ENCODE measurements at places on chromosomes 1 and 21.

DNA sequence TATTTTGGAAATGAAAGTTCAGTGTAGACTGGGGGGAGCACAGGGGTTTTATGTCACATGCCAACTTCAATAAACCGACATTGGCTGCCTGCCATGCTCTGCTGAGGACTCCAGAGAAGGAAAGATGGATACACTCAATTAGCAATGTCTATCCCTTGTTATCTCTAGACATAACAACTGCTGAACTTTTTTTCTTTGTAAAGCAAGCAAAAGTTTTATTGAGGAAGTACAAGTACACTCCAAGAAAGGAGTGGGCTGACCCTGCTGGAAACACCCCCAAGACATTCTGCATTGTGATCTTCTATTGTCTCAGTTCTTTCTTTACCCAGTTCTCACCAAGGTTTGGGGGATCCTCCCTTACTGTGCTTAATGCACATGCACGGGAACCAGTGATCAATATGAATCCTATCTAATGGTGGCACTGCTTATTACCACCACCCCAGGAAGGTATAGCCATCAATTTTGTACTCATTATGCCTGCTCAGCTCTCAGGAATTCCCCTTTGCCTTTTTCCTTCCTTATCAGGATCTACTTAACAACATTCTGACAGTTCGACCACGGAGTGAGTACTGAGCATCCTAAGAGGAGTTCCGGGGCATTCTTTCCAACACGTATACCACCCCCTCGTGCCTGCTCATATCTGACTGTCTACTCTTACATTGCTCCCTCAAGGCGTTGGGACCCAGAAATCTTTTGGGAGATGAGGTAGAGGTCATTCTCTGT, 28.7 kb downstream of the SYNJ1 start:
- no peaks in the 10 kb centered on the region for H3K36me3 ChIP-seq
- H3K27me3 ChIP-seq, result no peaks in the 10 kb centered on the region
- no peak overlapping the region for H3K27ac ChIP-seq
- no peaks in the 10 kb centered on the region for H3K4me1 ChIP-seq
- no peak overlapping the region for H3K4me3 ChIP-seq
- DNase-seq, result no peak

GRCh38 chr1:58584082-58584895, 7.2 kb upstream of the TACSTD2 start:
- H3K4me3 ChIP-seq, result no peak overlapping the region
- DNase-seq, result no peak
- H3K27me3 ChIP-seq, result no peaks in the 10 kb centered on the region

GRCh38 chr1:107525145-107525544, 384.3 kb downstream of the NTNG1 start:
- H3K27ac ChIP-seq, result no peak overlapping the region
- no peak overlapping the region for H3K4me3 ChIP-seq
- no peaks in the 10 kb centered on the region for H3K27me3 ChIP-seq

DNA sequence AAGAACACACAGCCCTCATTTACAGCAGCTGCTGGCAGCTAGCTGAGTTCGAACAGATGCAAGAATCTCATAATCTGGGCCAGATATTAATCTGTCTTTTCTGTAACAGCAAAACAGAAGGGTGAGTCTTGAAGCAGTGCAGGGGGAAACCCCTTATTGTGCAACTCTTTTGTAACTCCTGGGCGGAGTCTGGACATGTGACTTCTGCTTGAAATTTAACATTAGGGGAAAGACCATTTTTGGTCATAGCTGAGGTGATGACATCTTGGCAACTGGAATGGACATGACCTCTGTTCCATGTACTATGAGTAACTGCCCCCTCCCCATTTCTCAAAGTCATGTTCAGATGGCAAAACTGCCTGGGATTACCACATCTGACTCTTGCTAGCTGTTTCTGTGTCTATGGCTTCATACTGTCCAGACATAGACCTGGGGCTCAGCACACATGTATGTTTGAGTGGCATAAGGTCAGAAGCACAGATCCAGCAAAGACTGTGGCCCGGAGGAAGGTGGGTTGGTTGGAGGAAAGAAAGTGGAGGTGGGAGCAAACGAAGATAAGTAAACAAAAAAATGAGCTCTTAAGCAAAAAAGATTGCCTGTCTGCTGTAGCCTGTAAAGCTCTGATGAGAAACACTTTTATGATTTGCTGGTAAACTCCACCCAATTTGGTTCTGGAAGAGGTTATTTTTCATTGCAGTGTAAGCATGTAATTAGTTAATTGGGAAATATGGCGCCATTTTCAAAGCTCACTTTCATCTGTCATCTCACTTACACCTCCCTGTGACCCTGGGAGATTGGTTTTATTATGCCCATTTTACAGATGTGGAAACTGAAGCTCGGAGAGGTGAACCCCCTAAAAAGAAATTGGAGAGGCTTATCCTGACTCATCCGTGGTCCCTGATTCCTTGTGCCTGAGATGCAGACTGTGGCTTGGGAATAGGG, 26.1 kb downstream of the ETS2 start:
- no peak overlapping the region for H3K4me3 ChIP-seq
- no peaks in the 10 kb centered on the region for H3K36me3 ChIP-seq
- peaks cover 11% of the 10 kb centered on the region for H3K4me1 ChIP-seq
- H3K27me3 ChIP-seq, result no peaks in the 10 kb centered on the region

DNA sequence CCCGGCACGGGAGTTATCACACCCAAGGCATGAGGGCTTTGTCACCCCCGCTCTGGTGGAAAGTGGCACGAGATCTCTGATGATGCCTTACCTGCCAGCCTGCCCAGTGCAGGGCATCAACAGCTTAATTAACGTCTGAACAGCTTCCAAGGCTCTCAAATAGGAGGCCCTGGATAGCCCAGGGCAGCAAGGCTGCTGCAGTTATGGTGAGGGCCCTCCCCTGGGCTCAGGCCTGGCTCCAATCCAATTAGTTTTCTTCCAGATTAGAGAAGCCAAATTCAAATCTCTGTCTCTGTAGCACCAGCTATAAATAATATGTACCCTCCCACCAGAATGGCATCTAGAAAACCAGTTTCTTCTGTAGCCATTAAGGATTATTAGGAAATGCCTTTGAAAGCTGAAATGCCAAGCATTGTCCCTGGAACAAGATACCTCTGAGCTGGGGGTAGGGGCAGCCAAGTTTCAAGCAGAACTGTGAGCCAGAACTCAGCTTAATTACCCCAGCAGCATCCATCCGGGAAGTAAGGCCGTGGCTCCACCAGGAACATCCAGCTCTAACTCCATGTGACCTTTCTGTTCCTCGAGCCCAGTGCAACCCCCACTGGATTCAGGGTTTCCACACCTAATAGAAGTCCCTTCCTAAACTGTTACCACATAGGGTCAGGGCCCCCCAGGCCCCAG, 12.5 kb downstream of the QSOX1 start:
- no peak for DNase-seq
- peaks cover 2% of the 10 kb centered on the region for H3K27me3 ChIP-seq
- no peaks in the 10 kb centered on the region for H3K36me3 ChIP-seq
- no peak overlapping the region for H3K4me3 ChIP-seq

GRCh38 chr1:178102218-178102617, 8.3 kb downstream of the RASAL2 start:
- DNase-seq, result peak; percentile 37
- H3K4me3 ChIP-seq, result no peak overlapping the region
- H3K27ac ChIP-seq, result no peak overlapping the region
- H3K27me3 ChIP-seq, result no peaks in the 10 kb centered on the region
- H3K36me3 ChIP-seq, result no peaks in the 10 kb centered on the region

- H3K4me1 ChIP-seq, result no peaks in the 10 kb centered on the region
- DNase-seq, result no peak
- H3K4me3 ChIP-seq, result no peak overlapping the region
- no peaks in the 10 kb centered on the region for H3K36me3 ChIP-seq
- H3K27ac ChIP-seq, result no peak overlapping the region
- H3K27me3 ChIP-seq, result no peaks in the 10 kb centered on the region
Observed at GRCh38 chr1:83101406-83101805, 897.5 kb downstream of the TTLL7 start.

GRCh38 chr1:83802023-83802422, 196.9 kb downstream of the TTLL7 start:
- no peak overlapping the region for H3K4me3 ChIP-seq
- H3K4me1 ChIP-seq, result peaks cover 10% of the 10 kb centered on the region
- H3K36me3 ChIP-seq, result no peaks in the 10 kb centered on the region
- DNase-seq, result no peak

DNA sequence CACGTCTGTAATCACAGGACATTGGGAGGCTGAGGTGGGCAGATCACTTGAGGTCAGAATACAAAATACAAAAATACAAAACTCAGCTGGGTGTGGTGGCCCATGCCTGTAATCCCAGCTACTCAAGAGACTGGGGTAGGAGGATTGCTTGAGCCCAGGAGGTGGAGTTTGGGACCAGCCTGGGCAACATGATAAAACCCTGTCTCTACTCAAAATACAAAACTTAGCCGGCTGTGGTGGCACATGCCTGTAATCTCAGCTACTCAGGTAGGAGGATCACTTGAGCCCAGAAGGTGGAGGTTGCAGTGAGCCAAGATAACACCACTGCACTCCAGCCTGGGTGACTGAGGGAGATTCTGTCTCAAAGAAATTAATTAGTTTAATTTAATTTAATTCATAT, 6.5 kb upstream of the ITLN1 start:
- H3K36me3 ChIP-seq, result no peaks in the 10 kb centered on the region
- H3K4me3 ChIP-seq, result no peak overlapping the region
- H3K27ac ChIP-seq, result no peak overlapping the region
- no peaks in the 10 kb centered on the region for H3K4me1 ChIP-seq
- H3K27me3 ChIP-seq, result no peaks in the 10 kb centered on the region

DNA sequence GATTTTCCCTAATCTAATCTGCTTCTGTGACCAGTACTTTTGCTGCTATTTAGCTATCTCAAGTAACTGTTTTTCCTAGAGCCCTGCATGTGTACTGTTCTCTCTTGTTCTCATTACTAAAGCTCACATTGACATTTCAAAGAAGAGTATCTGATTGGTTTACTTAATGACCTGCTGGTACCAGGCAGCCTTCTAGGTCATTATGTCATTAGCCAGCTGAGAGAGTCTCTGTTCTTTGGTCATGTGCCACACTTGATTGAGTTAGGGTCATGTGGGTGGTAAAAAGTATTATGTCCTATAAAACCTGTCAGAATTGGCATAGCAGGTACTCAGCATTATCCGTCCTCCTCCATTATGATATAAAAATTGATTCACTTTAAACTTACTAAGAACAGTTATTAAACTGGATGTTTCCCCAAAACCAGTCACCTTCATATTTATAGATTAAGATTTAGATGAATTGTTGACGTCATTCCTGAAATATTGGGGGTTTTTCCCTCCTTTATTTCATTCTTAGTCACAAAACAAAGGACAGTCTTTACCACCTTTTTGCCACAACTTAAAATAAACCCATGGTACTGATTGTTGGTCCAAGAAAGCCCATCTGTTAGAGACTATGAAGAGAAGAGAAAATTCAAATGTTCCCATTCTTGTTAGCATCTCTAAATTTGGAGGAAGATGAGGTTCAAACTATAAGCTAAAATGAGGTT, 22.2 kb downstream of the FNDC5 start:
- no peaks in the 10 kb centered on the region for H3K4me1 ChIP-seq
- H3K36me3 ChIP-seq, result peaks cover 9% of the 10 kb centered on the region
- H3K27ac ChIP-seq, result no peak overlapping the region

DNA sequence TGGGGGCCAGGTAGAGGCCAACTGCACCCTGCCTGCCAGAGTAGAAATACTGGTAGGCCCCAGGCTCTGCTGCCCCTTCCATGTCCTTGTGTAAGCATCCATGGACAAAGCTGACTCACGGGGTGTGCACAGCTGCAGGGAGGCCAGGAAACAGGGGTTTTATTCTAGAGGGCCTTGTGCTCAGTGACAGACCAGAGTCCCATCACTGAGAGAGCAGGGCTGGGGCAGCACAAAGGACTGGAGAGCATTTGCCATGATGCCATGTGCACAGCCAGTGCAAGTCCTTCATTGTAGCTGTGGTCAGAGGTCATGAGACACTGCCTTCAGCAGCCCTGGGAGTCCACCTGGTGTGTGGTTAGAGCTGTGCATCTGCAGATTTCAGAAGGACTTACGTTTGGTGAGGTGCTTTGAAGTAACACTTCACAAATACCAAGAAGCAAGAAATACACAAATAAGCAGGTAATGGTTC, 8.1 kb downstream of the ARF1 start:
- no peak overlapping the region for H3K4me3 ChIP-seq
- no peak for DNase-seq
- H3K27me3 ChIP-seq, result no peaks in the 10 kb centered on the region
- H3K4me1 ChIP-seq, result peaks cover 59% of the 10 kb centered on the region

DNA sequence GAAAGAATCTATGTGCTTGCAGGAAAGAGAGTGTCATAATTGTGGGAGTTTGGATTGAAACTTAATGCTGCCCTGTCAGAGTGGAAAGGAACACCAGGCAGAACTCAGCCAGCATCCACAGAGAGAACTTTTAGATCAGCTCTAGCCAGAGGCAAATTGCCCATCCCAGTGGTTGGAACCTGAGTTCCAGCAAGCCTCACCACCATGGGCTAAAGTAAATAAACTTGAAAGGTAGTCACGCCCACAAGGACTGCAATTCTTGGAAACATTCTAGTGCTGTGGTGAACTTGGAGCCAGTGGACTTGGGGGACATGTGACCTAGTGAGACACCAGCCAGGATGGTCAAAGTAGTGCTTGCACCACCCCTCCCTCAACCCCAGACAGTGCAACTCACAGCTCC, 571.6 kb downstream of the LRRIQ3 start:
- H3K27ac ChIP-seq, result no peak overlapping the region
- no peak overlapping the region for H3K4me3 ChIP-seq
- H3K36me3 ChIP-seq, result no peaks in the 10 kb centered on the region
- DNase-seq, result no peak
- no peaks in the 10 kb centered on the region for H3K4me1 ChIP-seq
- H3K27me3 ChIP-seq, result no peaks in the 10 kb centered on the region

DNA sequence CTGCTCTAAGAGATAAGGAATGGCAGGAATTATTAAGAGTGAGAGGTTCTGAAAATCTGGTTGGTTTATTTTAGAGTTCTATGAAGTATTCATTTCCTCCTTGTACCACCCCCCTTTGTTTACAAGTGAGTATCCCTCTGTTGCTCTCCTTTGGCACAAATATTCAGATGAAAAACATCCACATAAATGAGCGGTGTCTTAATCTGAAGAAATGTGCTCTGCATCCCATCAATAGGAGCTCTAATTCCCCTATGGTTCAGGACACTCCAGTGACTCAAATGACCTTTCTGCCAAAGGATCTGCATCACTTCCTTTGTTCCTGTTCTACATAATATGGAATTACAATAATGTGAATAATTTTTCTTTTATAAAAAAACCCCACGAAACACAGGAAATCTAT, 16.6 kb downstream of the DDAH1 start:
- H3K36me3 ChIP-seq, result no peaks in the 10 kb centered on the region
- H3K4me1 ChIP-seq, result peaks cover 26% of the 10 kb centered on the region
- H3K27ac ChIP-seq, result peak overlapping the region; percentile 69
- H3K27me3 ChIP-seq, result no peaks in the 10 kb centered on the region
- H3K4me3 ChIP-seq, result no peak overlapping the region

- no peaks in the 10 kb centered on the region for H3K36me3 ChIP-seq
- H3K4me1 ChIP-seq, result no peaks in the 10 kb centered on the region
- no peak for DNase-seq
- H3K4me3 ChIP-seq, result no peak overlapping the region
Observed at GRCh38 chr21:29434081-29434480, 135.4 kb downstream of the BACH1 start.

Measured in liver (tissue), 10 donors.